ENCODE measurements at places on chromosomes 7 and 10.

- no peak for DNase-seq
Measured at GRCh38 chr7:80134536-80135308, at the start of gene GNAI1. TSS of gene GNAI1 (plus strand) at chr7:80134831. CDS start at chr7:80135161, 330 bp downstream.

DNA sequence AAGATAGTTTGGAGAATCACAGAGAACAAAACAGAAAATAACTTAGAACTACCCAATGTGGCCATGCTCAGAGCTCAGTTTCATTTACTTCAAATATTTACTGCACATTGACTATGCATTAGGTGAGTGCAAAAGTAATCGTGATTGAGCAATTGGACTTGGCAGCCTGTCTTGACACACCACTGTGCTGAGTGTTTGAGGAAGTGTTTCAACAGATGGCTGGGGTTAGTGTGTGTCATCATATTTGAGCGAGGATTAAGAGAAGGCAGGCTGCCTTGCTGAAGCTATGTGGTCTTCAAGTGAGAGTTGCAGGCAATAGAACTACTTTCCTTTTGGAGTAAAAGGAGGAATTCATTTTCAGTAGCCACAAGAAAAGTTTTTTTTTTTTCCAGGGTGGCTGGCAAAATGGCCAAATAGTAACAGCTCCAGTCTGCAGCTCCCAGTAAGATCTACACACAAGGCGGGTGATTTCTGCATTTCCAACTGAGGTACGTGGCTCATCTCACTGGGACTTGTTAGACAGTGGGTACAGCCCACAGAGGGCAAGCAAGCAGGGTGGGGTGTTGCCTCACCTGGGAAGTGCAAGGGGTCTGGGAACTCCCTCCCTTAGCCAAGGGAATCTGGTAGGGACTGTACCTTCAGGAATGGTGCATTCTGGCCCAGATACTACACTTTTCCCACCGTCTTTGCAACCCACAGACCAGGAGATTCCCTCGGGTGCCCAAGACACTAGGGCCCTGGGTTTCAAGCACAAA, 37.6 kb downstream of the AKR1C4 start:
- DNase-seq: no peak

- DNase-seq: no peak
Measured at GRCh38 chr7:143507094-143507518, 29.4 kb downstream of the TAS2R41 start.

GRCh38 chr10:48533951-48534720, 70.7 kb downstream of the ARHGAP22 start:
- DNase-seq: peak; percentile 73

GRCh38 chr7:22090107-22090506, 144.4 kb upstream of the CDCA7L start:
- no peak for DNase-seq

DNA sequence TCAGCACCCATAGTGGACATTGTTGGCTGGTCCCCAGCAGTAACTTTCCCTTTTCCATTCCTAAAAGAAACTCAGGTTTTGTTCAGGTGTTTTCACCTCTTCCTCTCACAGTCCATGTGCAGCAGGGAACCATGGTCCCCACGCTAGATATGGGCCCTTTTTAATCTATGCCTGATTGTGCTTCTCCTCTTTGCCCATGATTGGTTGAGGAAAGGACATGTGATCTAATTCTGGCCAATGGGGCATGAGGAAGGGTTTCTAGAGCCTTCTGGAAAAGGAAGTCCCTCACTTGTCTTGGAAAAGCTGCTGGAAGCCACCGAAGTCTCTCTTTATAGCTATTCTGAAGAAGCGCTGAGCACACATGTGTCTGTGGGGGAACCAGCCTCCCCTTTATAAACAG, 330.7 kb downstream of the ACTR3B start:
- no peak for DNase-seq

GRCh38 chr7:32670110-32671025, 175.1 kb downstream of the AVL9 start:
- DNase-seq: no peak

DNA sequence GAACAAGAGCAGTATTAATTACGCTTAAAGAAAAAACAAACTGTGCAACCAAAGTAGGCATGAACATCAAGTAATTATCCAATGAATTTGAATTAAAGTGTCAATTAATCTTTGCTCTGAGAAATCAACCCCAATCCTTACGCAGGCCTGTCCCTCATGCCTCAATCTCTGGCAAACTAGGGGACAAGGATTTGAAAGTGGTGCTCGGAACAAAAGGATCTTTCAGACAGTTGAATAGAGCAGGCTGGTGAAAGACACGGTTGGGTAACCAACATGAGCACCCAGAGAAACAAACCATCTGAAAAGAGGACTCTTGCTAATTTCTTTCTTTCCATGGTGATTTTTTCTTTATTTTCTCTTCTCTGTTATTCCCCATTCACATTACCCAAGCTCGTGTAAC, 203.5 kb upstream of the PHF14 start:
- no peak for DNase-seq

DNA sequence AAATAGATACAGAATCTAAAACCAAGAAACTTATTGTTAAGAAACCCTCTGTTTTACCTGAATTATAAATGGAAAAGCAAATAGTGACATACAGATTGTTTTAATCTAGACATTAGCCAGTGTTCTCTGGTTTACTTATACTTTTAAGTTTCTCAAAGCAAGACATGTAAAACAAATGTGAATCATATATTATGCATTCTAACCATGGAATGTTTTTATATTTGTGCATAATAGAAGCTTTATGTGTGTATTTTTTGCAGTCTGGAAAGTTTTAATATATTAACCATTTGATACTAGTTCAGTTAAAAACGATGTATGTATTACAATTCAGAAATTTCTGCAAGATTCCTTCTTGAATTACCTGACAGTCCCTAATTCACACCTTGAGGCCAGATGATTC, 150.6 kb upstream of the TMEM72 start:
- DNase-seq: no peak

GRCh38 chr7:17042211-17042610, 160.4 kb upstream of the AGR3 start:
- DNase-seq: no peak

GRCh38 chr7:641269-641671, 85.2 kb upstream of the DNAAF5 start:
- DNase-seq: peak; percentile 23

DNA sequence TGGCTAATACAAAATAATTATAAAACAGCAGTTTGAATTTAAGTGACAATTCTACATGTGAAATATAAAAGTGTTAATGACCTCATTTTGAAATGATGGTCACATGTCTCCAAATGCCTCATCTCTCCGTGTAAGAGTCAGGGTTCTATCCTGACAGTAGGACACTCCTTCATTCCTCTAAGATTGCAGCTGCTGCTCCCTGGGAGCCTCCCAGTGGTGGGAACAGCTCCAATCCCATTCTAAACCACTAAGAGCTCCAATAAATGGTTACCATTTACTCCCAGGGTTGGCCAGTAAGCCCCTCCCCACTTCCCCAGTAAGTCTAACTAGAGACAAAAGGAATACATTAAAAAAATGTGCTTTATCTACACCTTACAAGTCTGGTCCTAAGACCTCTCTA, 344.6 kb upstream of the AOAH start:
- DNase-seq: no peak

GRCh38 chr7:64876792-64877713, 26.0 kb upstream of the ZNF273 start:
- peak; percentile 47 for DNase-seq

- DNase-seq: no peak
Measured at GRCh38 chr10:93762979-93763391, 5.2 kb downstream of the LGI1 start.

- DNase-seq: no peak
Measured at GRCh38 chr7:91812388-91812787, 68.1 kb downstream of the MTERF1 start.

DNA sequence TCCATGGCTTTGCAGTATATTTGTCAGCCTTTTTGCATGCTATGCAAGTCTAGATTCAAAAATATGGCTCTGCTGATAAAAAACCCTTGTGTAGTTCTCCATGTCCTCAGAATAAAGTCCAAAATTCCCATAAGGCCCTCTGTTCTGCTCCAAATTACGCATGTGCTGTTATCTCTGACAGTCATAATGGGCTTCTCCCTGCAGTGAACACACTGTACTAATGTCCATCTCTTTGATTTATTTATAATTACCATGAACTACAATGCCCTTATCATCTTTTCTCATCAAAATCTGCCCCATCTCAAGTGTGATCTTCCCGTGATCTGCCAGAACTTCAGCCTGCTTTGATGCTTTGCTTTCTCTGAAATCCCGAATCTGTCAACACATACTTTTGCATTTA, 87.7 kb downstream of the TSPAN12 start:
- DNase-seq: no peak
